ENCODE measurements at places on chromosomes 11 and 22. TPM values are rescaled to one million over a fixed set of nuclear protein-coding genes. Genes with fewer than 3 reads are reported as not detected.

OR51I1 gene
- not detected for total RNA-seq

CARD16 gene
- total RNA-seq = 11.6 TPM

FGF4 gene
- not detected for total RNA-seq

DNA sequence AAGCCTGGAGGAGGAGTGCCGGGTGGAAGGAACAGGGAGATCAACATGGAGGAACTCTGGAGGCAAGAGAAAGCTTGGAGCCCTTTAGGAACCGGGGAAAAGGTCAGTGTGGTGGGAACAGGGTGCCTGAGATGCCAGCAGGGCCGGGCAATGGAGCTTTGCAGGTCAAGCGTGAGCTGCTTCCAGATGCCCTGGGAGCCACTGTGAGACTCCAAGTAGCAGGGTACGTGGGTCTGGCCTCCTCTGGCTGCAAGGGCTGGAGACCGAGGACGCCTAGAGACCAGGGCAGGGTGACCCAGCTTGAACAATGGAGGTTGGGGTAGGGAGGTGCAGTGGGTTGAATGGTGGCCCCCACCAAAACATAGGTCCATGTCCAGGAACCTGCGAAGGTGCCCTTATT, 15.6 kb upstream of the EMID1 start:
- H3K27me3 ChIP-seq = peaks cover 2% of the 10 kb centered on the region
- H3K4me1 ChIP-seq = no peaks in the 10 kb centered on the region
- DNase-seq = no peak
- no peak overlapping the region for H3K27ac ChIP-seq
- no peak overlapping the region for H3K4me3 ChIP-seq

DNA sequence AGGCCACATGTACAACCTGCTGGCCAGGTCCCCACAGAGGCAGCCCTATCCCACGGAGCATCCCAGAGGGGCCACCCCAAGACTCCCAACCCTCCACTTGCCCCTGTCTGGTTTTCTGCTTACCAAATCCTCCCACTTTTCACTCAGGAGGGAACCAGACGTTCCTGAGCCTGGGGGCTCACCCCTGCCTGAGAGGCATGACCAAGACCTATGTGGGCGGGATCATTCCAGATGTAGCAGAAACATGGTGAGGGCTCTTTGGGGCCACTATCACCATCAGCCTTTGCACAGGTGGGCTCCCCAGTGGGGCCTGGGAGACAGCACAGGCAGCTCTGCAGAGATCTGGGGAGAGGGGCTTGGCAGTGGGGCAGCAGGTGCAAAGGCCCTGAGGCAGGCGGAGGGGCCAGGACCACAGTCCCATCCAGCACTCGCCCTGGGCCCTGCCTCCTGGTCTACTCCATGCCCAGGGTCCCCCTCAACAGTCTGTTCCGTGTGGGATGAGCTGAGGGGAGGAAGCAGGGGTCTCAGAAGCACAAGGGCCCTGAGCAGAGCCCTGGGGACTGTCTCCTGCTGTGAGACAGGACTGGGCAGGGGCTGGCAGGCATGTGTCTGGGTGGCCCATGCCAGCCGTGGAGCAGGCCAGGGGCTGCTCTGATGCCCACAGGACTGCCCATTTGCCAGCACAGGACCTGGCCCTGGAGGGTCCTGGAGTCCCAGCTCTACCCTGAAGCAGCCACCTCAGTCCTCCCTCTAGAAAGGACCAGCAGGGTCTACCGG, 9.4 kb downstream of the PIM3 start:
- peak; percentile 16 for DNase-seq
- peak overlapping the region; percentile 93 for H3K27ac ChIP-seq
- H3K4me3 ChIP-seq = no peak overlapping the region
- H3K4me1 ChIP-seq = peaks cover 35% of the 10 kb centered on the region
- H3K27me3 ChIP-seq = no peaks in the 10 kb centered on the region

DNA sequence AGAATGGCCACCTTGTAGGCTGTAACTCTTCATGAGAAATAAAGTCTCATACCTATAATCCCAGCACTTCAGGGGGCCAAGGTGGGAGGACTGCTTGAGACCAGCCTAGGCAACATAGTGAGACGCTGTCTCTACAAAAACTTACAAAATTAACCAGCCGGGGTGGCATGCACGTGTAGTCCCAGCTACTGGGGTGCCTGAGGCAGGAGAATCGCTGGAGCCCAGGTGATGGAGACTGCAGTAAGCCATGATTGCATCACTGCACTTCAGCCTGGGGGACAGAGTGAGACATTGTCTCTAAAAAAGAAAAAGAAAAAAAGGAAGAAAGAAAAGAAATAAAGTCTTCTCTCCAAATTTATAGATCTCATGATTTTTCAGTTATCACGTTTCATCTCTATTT, 4.2 kb upstream of the SLCO2B1 start:
- peaks cover 23% of the 10 kb centered on the region for H3K4me1 ChIP-seq
- no peak overlapping the region for H3K27ac ChIP-seq
- no peaks in the 10 kb centered on the region for H3K36me3 ChIP-seq
- no peak overlapping the region for H3K4me3 ChIP-seq
